ENCODE measurements at places on chromosomes 2 and 18.
A peak's percentile ranks its signal among the peaks of the same experiment; 100 is the strongest.

DNA sequence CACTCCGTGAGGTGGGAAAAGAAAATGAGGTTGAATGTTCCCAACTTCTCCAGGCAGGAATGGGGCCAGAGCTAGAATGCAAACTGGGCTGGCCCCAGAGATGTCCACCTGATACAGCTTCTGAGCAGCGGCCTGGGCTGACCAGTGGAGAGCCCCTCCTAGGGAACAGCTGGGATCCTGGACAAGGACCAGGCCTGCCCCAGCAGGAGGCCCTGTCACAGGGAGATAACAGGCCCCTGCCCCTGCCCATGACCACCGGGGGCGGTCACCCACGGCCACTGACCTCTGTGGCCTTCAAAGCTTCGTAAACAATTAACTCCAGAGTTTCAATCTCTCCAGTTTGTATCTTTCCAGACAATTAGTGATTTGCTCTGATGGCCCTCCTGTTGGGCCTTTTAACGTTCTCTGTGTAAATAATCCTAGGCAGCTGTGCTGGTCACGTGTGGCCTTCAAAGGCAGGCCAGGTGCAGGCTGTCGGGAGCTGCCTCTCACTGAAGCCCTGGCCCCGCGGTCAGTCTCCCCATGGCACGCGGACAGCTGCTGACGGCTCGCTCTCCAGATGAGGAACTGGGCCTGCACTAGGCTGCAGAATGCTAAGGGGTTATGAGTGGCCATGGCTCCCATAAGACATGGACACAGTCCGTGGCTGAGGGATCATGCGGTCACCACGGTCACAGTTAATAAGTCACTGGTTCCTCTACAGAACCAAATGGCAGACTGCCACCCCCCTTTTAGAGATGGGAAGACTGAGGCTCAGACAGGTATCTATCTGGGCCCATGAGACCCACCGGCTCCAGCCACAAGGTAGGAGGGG, 9.2 kb downstream of the HS6ST1 start:
- DNase-seq = peak; percentile 83

DNA sequence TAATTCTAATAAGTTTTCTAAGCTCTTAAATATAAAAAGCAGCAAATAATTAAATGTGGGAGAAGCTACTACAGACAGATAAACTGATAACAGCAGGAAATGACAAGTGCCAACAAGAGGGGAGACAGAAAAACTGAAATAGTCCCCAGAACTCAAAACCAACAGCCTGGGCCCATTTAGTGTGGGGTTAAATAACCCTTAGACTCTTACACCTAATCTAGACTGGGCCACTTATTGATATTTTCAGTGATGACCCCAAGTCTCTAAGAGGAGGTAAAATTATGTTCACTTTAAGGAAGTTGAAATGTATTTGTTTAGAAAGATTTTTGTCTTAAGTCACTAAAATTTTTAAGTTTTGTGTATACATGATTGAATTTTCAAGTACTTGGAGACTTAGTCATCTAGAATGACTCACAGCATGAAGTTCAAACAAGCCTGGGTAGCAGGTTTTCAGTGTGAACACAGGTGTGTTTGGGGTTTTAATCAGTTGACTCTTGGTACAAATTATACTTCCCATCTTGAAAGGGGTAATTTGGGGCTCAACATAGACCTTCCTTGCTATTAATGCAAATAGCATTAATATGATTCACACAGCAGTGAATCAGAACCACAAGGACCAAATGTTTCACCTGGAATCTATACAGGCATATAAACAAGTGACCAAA, 54.9 kb upstream of the MYO3B start:
- no peak for DNase-seq

DNA sequence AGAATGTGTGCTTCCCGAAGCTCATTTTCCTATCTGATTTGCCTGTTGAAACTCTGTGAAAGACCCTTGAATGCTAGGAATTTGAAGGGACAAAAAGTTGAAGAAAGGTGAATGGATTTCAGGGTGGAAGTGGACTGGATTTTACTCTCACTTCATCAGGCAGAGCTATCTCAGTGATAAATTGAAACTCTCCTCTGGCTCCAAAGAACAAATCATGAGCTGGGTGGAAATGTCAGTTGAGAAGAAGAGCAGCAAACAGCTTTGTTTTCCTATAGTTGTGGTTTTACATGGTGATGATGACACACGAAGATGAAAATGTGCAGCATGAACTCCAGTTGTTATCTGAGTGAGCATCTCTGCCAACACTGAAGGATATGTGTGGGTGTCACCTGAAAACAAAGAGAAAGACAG, 34.4 kb downstream of the CD28 start:
- DNase-seq = no peak

DNA sequence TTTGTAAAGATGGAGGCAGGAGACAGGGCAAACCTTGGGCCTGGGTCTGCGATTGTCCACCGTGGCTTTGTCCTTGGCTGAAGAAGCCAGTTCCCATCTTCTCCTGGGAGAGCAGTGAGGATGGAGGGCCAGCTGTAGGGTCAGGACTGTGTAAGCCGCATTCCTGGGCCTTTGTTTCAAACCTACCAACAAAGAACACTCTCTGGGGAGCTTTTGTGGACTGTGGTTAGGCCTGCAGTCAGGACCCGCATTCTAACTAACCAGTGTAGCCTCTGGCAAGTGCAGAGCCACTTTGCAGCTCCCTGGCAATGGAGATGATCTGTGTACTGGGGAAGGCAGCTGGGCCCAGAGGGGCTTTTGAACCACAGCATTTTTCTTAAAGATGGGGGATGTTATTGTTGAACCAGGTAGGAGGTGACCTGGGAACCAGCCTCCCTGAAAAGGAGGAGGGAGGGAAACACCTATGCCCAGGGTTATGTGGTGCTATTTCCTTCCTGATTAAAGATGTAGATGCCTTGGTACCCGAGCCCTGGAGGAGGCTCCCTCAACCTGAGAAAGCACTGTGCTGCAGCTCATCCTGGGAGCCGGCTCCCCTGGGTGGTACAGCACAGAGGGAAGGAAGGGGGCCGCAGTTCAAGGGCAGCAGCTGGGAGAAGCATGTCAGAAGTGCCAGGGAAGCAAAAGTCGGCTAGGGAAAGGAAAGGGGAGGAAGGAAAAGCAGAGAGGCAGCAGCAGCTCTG, 12.7 kb upstream of the SMAD4 start:
- DNase-seq = no peak

DNA sequence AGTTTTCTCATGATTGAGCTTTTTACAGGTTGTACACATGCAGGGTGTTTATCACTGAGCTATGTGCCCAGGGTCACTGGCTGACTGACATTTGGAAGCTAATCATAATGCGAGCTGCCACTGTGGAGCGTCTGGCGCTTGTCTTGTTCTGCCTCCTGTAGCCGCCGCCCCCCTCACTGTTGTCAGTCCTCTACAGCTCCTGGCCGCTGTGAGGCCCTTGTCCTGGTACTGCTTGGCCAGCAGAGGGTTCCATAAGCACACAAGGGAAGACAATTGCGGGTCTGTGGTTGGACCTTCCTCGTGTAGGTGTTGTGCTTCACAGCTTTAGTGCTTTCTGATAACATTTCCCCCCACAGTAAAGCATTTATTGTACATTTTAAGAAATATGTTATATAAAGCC, 105.6 kb upstream of the LDLRAD4 start:
- DNase-seq = no peak

- DNase-seq = no peak
Observed at GRCh38 chr2:216856406-216857065, 3.3 kb downstream of the TNP1 start.

GRCh38 chr2:225454412-225454811, 54.9 kb downstream of the NYAP2 start:
- DNase-seq = no peak

- DNase-seq = no peak
Observed at GRCh38 chr2:150133623-150134022, 353.8 kb downstream of the RND3 start.

- no peak for DNase-seq
Observed at GRCh38 chr2:230713331-230714135, 891 bp downstream of the CAB39 start.

GRCh38 chr2:7972670-7973069, 709.2 kb upstream of the ID2 start:
- no peak for DNase-seq

GRCh38 chr18:2164644-2165550, 406.4 kb downstream of the METTL4 start:
- no peak for DNase-seq

- no peak for DNase-seq
Observed at GRCh38 chr2:132752421-132753206, 82.6 kb upstream of the LYPD1 start.

GRCh38 chr2:152395572-152395971, 60.6 kb downstream of the FMNL2 start:
- DNase-seq = no peak

DNA sequence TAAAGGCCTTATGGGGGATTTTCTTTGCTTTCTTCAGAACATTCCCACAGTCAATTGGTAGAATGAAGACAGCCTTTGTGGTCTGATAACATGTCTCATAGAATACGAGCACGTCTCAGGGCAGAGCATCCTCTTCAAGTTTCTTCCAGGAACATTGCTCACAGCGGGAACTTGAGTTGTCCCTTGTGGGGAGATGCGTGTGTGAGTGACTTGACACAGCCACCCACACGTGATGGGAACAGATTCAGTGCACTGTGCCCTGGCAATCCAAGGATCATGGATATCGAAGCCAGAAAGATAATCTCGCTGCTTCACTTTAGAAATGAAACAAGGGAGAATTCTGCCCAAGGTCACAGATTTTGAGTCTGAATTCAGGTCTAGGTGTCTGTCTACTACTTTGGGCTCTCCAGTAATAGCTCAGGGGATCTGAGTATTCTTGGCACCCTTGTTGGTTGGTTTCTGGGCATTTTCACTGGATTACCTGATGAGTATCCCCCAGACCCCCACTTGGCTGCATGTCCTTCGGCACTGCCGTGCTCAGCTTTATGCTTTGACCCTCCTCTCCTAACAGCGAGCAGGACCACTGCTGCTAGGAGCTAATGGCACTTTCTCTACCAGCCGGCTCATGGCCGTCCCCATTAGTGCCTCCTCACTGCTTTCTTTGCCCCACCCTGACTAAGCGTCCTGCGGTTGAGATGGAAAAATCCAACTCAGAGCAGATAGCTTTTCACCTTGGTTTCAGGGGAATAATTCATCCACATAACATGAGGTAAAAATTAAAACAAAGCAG, 75.9 kb upstream of the FOSL2 start:
- DNase-seq = no peak

DNA sequence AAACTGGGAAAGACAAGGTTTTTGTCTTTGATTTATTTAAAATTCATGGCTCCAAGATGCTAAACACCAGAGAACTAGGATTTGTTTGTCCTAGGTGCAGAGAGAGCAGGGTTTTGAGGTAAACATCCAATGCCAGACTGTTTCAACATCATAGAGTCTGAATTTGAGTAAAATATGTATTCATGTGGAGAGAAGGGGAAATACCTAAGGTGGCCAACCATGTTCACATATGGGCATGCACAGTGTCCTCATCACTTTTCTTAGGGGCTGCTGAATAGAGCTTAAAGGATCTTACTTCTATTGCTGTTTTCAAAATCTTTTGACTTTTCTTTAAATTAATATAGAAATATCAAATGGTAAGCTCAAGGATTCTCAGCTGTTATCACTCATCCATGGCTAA, 287.0 kb upstream of the CCDC68 start:
- no peak for DNase-seq

GRCh38 chr18:58793361-58793760, 71.3 kb upstream of the ZNF532 start:
- no peak for DNase-seq

GRCh38 chr18:2681993-2682603, 26.6 kb downstream of the SMCHD1 start:
- no peak for DNase-seq

- no peak for DNase-seq
Observed at GRCh38 chr18:44732599-44732998, 51.9 kb downstream of the SETBP1 start.

- DNase-seq = no peak
Observed at GRCh38 chr2:128623776-128624761, 305.4 kb upstream of the HS6ST1 start.

DNA sequence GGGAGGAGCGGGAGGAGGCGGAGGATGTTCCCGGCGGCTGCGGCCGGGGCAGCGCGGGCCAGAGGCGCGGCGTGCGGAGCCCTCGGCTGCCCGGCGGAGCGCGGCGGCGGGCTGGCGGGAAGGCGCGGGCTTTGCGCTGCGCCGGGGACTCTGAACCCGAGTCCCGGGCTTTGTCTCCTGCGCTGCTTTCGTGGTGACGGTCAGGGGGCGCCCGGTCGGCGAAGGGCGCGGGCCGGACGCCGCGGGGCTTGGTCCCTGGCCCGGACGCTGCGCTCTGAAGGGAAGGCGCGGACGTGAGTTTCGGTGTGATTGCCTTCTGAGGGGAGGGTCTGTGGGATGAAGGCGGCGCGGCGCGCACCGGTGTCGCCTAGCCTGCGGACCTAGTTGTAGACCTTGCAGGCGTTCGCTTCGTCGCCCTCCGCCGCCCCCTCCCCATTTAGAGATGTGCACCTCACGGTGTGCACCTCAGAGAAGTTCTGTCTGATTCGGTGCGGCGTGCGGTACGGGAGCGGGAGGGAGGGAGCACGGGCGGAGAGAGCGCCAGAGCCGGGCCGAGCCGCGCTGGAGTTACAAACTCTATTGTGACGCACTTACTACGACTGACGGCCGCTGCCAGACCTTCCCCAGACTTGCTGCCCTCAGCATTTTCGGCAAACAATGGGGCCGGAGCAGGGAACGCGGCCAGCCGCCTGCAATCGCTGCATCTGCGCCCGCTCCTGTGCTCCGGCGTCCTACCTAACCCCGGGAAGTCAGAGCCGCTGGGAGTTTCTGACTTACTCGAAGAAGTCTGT, 2.1 kb downstream of the BCL2L11 start:
- DNase-seq = peak; percentile 51

DNA sequence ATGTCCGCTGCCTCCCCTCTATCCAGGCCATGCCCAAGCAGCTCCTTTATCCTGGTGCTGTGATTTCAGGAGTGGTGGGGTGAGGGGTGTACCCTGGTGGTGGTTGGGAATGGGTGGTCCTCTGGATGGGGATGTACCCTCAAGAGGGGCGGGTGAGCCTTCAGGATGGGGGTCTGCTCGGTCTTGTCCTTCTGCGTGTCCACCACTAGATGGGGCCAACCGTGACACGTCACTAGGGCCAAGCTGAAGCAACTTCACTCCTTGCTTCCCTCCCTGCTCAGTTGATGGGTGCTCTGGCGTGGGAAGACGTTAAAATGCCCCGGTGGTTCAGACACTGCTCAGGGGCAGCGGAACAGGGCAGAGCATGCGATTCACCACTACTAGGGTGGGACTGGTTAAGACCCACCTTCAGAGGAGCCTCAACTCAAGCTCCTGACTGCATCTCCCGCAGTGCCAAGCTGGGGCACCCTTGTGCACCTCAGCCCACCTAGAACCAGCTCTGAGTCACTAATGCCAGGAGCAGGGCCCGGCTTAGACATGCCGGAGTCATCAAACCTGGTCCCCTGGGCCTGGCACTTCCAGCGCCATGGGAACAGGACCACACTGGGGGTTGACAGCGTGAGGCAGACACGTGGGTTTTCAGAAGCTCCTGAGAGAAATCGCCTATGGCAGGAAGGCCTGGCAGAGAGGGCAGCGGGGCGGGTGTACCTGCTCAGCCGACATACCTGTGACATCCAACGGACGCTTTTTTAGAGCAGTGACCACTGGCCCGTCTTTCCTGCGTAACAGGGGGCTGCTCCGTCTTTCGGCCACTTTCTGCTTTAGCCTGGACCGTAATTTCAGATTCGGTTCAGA, 256.7 kb downstream of the HDAC4 start:
- no peak for DNase-seq
